ENCODE measurements at places on chromosomes 7 and 10.

DNA sequence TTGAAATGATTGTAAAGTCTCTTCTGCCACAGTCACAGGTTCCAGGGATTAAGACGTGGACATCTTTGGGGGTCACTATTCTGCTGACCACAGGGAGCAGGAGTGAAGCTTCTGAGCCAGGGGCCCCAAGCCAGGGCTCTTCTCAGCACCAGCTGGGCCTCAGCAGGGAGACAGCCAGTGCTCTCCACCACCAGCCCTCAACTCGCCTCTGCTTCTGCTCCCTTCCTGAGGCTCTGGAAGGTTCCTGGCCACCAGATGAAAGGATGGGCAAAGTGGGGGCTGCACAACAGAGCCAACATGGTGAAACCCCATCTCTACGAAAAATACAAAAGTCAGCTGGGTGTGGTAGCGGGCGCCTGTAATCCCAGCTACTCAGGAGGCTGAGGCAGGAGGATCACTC, 11.2 kb upstream of the CRYGN start:
- DNase-seq = peak; percentile 43

DNA sequence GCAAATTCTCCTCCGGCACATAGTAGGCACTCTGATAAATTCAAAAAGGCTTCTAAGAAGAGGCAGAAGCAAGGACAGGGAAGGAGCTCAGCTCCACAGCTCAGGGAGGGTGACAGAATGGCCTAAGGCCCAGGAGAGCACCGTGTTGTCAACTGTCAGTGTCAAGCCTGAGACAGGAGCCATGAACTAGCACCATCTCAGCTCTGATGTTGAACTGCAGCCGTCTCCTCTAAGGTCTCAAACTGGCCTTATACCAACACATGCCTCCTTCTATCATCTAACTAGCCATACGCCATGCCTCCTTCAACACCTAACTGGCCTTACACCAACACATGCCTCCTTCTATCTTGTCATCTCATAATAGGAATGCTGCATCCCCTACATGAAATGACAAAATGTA, 73.0 kb downstream of the IGF2BP3 start:
- no peak for DNase-seq

GRCh38 chr7:27917119-27917518, 177.2 kb downstream of the TAX1BP1 start:
- no peak for DNase-seq

DNA sequence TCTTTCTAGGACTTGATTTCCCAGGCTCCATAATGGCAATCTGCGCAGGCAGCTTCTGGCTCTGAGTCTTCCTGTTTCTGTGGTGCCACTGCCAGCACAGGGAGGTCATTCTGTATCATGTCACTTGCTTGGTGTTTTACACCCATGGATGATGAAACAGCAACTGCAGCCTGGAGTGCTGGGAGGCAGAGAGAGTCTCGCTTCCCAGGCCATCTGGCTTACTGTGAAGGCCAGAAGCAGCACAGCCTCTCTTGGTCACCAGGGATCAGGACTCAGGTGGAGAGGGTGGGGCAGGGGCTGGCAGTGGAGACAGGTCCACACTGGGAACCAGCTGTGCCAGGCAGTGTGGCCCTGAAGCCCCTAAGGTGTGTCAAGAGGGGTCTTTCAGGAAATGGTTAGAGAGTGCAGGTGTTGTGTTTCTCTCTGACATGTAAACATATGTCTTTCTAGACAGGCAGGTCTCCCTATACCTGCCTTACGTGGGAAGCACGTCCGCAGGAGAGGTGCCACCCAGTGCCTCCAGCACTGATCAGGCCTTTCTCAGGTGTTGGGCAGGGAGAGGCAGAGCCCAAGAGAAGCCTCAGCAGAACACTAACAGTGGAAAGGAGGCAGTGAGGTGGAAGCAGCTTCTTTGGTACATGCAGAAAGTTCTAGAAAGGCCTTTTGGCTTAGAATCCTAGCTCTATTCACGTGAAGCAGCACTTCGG, 71.4 kb downstream of the INSIG1 start:
- DNase-seq = no peak

GRCh38 chr7:92448205-92448747, 994 bp downstream of the GATAD1 start:
- peak; percentile 74 for DNase-seq

DNA sequence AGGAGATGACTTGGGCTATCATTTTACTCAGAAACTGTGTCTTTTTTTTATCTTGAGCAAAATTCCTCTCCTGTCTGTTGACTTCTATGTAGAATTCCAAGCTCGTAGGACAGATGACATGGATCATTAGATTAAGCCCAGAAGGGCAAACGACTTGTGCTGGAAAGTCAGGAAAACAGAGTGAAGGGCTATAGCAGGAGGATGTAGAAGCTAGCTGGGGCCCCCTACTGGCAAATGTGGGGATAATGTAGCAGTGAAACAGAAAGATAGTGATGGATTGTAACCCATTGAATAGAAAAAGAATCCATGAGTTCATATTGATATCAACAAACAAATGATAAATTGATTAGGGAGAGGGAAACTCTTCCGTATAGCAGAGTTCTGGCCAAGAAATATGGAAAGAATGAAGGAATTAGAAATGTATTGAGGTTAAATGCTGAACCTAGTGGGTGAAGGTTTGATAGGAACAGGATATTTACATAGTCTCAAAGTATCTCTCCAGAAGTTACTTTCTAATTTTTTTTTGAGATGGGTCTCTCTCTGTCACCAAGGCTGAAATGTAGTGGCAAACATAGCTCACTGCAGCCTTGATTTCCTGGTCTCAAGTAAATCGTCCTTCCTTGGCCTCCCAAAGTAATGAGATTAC, 103.6 kb downstream of the LYZL1 start:
- DNase-seq = no peak

DNA sequence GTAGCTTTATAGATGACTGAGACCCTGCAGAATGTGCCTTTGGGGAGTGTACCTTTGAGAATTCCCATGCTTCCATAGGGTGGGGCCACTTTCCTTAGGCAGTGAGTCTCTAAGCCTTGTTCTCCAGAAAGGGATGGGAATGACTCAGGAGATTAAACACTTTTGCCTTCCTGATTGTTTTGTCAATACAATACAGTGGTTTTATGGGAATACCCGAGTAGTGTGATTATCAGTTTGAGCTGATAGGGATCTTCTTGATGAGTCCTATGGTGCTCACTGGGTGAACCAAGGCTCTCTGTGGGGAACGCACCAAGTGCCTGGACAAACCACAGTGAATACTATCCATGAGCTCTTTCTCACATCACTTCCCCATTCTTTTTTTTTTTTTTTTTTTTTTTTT, 6.3 kb downstream of the MYOF start:
- DNase-seq = no peak

DNA sequence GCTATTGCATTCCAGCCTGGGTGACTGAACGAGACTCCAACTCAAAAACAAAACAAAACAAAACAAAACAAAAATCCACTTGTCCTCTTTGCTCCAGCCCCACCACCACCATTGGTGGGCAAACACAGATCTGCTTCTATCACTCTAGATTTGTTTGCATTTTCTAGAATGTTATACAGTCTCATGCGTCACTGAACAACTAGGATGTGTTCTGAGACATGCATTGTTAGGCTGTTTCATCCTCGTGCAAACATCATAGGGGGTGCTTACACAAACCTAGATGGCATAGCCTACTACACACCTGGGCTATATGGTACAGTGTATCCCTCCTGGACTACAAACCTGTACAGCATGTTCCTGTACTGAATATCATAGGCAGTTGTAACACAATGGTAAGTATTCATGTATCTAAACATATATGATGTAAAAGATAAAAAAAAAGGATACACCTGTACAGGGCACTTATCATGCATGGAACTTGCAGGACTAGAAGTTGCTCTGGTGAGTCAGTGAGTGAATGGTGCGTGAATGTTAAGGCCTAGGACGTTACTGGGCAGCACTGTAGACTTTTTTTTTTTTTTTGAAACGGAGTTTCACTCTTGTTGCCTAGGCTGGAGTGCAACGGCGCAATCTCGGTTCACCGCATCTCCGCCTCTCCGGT, 45.3 kb downstream of the BTBD16 start:
- no peak for DNase-seq

DNA sequence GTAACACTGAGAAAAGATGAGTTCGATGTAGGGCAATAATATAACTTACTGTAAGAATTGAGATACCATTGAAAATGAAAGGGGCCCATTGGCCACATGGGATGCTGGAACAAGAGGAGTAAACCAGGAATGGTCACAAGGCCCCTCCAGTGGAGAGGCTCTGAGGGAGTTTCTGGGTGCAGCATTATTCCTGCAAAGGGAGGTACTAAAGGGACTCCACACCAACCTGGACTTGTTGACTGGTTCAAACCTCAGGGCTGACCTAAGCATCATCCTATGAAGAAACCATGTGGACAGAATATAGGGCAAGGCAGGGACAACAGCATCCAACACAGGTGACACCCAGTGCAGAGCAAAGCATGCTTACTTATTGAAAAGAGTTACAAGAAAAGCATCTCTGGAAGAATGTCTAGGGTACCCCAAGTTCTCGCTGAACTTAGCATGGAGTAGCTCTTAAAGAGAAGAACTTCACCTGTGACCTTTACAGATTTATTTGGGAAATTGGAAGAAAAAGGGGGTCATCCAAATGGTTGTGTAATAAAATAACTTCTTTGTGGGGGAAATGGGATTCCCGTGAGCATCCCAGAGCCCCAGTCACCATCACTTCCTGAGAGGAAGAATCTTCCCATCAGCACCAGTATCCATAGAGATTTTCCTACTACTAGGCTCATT, 34.7 kb downstream of the PRSS2 start:
- no peak for DNase-seq

- DNase-seq = no peak
Measured at GRCh38 chr7:121394709-121395140, 1.4 kb downstream of the FAM3C start.

GRCh38 chr10:106625751-106626150, 538.8 kb downstream of the SORCS1 start:
- no peak for DNase-seq

DNA sequence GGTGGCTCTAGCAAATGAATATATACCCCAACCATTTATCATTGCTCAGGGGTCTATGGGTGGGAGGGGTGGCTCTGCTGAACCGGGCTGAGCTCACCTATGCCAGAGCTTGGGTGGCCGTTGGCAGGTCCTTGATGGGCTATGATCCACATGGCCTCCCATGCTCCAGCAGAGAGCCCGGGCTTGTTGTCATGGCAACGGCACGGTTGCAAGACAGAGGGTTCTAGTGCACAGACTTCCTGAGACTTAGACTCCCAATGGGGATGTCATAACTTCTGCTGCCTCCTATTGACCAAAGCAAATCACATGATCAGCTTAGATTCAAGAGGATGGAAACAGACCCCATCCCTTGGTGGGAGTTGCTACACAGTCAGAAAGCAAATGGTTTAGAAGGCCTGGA, 36.4 kb upstream of the CARD11 start:
- no peak for DNase-seq

DNA sequence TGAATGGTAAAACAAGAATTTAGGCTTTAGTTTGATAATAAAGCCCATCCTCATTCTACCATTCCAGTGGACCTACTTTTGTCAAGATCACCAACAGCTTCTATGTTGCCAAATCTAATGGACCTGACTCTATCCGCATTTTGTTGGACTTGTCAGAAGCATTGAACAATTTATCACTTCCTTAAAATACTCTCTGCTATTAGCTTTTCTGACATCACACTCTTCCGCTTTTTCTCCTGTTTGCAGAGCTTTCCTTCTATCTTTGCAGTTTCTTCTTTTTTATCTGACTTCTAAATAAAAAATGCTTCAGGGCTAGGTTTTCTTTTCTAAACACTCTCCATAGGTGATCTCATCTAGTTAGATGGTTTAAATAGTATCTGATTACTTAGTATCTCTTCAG, 42.7 kb upstream of the SMIM30 start:
- no peak for DNase-seq

DNA sequence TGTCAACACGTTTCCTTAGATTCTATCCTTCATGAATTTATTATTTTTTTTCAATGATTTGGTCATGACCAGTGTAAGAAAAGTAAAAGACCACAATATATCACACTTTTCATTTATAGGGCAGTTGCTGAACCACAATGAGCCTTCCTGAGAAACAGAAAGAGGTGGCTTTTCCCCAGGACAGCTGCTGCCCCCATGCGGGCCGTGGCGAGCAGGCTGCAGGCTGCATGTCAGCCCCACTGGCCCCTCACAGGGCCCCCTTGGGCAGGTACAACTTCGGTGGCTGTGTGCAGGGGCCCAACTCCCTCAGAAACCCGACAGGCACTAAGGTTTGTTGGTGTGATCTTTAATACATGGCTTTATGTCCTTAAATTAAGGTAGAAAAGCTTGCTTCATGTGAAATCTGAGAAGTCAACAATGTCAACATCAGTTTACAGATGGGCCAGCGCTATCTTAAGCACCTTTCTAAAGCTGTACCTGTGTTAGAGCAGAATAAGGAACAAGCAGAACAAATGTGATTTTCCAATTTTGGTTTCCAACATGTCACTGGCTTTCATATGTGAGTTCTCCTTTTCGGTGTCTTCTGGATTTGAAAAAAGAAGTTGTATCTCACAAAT, 10.6 kb downstream of the BEND7 start:
- no peak for DNase-seq

GRCh38 chr7:121510302-121510701, 114.2 kb upstream of the FAM3C start:
- no peak for DNase-seq

DNA sequence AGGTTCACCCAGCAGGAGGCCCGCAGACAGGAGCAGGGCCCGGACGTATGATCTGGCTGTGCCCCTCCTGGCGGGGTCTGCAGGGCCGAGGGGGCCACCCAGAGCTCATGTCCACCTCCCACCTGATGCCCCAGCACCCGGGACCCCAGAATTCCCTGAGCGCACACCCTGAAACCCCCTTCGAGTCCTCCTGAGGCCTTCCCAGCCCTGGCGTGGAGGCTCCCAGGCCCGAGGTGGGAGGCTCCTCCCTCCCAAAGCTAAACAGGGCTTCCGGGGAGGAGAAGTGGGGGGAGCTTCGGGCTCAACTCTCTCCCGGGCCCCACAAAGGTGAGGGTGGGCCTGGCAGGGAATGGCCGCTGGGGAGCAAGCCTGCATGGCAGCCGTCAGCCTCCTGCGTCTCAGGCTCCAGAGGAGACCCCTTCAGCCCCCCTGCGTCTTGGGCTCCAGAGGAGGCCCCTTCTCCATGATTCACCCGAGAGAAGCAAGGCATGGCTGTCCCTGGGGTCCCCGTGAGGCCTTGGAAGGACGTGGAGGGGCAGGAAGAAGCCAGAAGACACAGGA, 30.2 kb downstream of the MICALL2 start:
- DNase-seq = no peak

DNA sequence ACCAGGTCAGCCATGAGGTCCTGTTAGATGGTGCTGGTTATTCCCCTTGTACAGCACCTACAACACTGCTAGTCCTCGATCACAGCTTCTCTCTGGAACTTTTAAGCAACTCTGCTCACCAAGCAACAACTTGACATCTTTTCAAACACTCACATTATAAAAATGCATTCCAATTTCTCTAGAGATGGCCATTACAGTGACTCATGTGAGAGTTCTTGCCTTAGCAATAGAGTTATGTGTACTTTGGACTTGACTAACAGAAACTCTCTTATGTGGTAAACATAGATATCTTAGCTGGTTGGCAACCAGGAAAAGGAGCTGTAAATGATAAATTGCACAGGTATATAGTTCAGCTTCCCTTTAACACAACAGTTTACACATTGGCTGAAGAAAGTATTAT, 122.2 kb downstream of the PDE1C start:
- DNase-seq = no peak

- no peak for DNase-seq
Measured at GRCh38 chr10:112811741-112812551, 138.1 kb upstream of the TCF7L2 start.
